ENCODE measurements at places on chromosomes 2 and 18.
A peak's percentile ranks its signal among the peaks of the same experiment; 100 is the strongest.

DNA sequence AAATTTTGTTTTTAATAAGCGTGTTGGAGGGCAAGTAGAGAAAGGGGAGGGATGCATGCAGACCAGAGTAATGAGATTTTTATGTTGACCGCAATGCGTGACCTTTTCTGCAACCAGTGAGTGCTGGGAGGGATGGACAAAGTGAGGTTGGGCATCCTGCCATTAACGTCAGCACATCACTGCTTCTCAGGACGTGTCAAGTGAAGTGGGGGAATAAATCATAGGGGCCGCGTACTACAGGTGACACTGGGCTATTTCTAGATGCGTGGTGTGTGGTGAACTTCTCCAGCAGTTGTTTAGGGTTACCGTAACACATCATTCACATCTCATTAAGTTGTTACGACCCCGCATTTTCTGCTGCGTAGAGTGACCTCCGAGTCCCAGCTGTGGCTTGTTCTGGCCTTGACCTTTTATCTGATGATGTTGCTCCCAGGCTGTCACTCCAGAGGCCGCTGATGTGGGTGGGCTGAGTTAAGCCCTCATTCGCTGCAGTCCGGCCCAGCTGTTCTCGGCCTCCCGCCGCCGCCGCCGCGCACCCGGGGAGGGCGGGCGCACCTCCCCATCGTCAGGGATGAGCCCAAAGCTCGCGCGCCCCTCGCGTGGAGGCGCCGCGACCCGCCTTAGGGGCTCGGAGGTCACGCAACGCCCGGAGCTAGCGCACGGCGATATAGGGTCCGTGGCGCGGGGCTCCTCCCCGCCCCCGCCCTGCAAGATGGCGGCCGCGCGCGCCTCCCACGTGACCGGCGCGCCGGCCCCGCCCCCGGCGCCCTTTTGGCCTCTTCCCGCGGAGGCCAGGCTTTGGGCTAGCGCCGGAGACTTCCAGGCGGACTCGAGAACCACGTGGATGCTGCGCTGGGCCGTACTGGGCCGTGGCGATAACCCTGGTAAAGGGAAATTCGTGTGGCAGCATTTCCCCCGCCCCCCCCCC lies 3.5 kb downstream of the ZCCHC2 start:
- ATAC-seq, result peak; percentile 10

GRCh38 chr2:6824962-6825361 lies 40.7 kb downstream of the CMPK2 start:
- no peak for ATAC-seq

DNA sequence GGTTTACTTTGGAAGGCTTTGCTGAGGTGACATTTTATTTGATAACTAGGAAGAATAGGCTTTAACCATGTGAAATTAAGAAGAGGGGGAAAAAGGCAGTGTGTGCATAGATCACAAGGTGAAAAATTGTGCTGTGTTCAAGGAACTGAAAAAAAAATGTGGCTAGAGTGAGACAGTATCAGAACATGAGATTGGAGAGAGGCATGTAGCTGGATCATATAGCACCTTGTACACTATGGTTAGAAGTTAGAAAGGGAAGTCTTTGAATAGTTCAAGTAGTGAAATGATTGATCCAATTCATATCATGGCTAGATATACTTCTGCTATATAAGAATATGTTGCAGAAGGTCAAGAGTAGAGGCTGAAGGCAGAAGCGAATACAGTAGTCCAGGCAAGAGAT lies 12.3 kb upstream of the TNFRSF11A start:
- ATAC-seq, result peak; percentile 51

GRCh38 chr2:72289283-72289682 lies 141.6 kb upstream of the CYP26B1 start:
- no peak for ATAC-seq

- ATAC-seq, result peak; percentile 47
These were observed 117.8 kb upstream of the SPRED2 start for GRCh38 chr2:65550246-65550645.

DNA sequence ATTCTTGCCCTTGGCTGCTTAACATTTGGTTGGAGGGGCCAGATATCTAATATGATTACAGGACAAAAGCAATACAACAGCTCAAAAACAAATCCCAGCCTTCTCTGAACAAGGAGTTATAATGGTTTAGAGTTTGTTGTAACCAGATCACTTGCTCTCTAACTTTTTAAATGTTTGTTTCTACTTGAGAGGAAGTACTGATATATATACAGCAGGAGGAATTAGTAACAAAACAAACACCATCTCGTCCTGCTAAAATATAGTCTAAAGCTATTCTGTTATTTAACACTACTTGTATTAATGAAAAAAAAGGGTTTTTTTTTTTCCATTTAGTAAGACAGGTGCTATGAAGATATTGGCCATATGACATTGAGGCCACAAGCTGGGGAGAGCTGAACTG lies 60.9 kb upstream of the TMEM17 start:
- ATAC-seq, result no peak

- ATAC-seq, result no peak
These were observed 158.4 kb downstream of the GALNT14 start for GRCh38 chr2:30979822-30980245.

DNA sequence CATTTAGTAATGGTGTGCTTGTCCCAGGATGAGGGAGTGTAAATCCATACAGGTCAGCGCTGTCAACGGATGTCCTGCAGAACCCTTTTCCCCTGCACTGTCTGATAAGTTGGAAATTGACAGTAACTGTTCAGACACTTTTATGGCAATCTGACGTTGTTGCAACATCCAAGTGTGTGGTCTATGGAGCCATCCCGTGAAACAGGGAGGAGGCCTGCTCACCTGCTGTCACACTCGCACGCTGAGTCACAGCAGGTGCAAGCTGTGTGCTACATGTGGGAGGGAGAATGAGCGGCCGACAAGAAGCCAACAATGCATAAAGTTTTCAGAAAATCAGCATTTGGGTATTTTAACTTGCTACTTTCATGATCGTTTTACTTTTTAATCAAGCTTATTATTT lies 43.7 kb upstream of the RMDN2 start:
- no peak for ATAC-seq

GRCh38 chr18:32958746-32959145 lies 185.9 kb upstream of the KLHL14 start:
- no peak for ATAC-seq

GRCh38 chr2:48449073-48449840 lies 80.7 kb upstream of the STON1 start:
- no peak for ATAC-seq

- peak; percentile 70 for ATAC-seq
These were observed 1.8 kb upstream of the SATB2 start for GRCh38 chr2:199459286-199460100.

DNA sequence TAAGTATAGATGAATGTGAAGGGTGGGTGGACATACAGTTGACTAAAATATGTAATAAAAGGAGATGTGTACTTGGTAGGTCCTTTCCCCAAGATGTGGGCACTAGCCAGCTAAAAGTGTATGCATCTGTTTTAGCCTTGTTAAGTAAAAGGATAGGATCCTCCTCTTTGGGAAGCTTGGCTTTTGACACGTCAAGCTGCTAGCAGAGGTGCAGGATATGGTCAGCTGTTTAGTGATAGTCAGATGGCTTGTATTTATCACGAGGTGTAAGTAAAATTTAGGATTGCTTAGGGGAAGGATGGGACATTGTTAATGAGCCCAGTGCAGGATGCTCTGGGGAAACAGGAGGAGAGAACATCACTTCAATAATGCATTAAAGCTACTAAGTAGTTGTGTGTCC lies 1.5 kb downstream of the MFSD6 start:
- ATAC-seq, result no peak

- no peak for ATAC-seq
These were observed 46.5 kb downstream of the NCK2 start for GRCh38 chr2:105791229-105791628.

GRCh38 chr2:149954981-149955600 lies 367.5 kb upstream of the MMADHC start:
- ATAC-seq, result no peak

DNA sequence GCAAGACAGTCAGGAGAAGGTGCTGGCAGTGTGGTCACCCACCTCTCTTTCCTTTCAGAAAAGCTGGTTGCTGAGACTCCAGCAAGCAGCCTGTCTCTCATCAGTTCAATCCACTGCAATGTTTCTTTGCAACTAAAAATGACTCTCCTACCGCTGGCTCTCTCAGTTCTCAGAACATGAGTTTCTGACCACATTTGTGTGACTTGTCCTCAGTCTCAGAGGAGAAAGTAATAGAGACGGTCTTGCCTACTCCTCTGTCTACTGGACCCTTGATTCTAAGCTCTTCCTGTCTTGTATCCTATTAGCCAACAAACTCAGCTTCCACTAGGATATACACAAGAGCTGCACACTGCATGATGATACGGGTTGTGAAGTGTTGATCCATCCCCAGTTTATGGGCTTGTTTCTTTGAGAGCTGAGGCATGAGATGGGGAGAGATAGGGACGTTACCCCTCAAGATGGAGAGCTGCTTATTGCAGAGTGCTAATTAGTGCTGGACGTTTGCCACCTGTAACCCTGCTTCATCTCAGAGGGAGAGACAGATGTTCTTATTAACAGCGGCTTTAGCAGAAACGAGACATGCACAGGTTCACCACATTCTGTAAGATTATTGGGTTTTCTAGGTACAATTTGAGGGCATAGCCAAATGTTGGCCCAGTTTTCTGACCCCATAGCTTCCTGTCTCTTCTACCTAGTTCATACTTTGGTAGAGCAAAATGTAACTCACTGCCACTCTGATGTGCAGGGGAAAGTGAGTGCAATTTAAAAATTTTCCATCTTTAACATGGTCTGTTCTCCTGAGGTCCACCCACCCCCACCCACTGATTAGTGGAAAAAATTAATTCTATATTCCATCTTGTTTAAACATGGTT lies 32.4 kb upstream of the YWHAQ start:
- ATAC-seq, result no peak

- no peak for ATAC-seq
These were observed 46.0 kb downstream of the ZBTB7C start for GRCh38 chr18:48363175-48363574.

DNA sequence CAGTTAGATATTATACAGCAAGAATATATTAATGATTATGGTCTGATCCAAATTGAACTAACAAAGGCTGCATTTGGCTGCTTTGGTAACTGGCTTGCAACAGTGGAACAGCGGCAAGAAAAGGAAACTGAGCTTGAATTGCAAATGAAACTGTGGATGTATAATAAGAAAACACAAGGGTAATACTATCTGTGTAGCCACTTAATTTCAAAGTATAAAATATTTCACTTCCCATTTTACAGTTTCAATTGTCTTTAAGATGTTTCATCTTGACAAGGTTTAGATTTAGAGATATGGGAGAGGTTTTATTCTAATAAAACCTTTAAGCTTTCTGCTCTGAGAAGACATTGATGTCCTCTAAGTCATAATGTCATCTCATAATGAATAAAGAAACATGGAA lies 23.8 kb downstream of the WDR75 start:
- ATAC-seq, result no peak

DNA sequence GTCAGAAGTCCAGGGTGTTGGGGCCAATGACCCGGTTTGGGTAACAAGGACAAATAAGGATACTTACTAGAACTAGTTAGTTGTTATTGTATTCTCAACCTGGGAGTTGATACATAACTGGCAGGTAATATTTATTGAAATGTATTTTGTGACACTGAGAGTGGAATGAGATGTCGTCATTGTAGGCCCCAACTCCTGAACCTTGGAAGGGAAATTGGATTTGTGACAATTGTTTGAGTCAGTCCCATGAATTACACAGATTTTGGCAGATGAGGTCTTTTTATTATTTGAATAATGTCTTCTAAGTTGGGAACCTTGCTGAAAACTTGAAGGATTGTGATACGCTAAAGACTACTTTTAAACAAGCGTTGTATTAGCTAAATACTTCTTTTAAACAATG lies 5.1 kb downstream of the TIMM21 start:
- no peak for ATAC-seq

DNA sequence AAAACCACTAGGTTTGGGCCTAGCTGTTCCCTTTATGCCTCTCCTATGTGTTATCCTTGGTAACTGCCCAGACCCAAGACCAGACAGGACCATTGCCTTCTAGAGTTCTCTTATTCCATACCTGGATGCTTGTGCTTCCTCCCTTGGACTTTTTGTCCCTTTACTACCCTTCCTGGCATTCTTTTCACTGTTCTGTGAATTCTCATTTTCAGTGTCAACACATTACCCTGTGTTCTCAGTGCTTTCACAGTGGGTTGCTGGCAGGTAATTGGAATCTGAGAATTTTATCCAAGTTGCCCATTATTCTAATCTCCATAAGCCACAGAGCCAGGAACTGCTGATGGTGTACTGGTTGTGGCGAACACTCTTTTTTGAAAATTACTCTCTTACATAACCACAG lies 41.7 kb downstream of the ZDBF2 start:
- no peak for ATAC-seq

- no peak for ATAC-seq
These were observed 623.2 kb upstream of the ID2 start for GRCh38 chr2:8058652-8059051.

- no peak for ATAC-seq
These were observed 57.6 kb downstream of the ATOH8 start for GRCh38 chr2:85811180-85812093.

- no peak for ATAC-seq
These were observed 119.8 kb downstream of the PLEKHM3 start for GRCh38 chr2:207905546-207905945.
